ENCODE measurements at places on chromosomes 3 and 15.

DNA sequence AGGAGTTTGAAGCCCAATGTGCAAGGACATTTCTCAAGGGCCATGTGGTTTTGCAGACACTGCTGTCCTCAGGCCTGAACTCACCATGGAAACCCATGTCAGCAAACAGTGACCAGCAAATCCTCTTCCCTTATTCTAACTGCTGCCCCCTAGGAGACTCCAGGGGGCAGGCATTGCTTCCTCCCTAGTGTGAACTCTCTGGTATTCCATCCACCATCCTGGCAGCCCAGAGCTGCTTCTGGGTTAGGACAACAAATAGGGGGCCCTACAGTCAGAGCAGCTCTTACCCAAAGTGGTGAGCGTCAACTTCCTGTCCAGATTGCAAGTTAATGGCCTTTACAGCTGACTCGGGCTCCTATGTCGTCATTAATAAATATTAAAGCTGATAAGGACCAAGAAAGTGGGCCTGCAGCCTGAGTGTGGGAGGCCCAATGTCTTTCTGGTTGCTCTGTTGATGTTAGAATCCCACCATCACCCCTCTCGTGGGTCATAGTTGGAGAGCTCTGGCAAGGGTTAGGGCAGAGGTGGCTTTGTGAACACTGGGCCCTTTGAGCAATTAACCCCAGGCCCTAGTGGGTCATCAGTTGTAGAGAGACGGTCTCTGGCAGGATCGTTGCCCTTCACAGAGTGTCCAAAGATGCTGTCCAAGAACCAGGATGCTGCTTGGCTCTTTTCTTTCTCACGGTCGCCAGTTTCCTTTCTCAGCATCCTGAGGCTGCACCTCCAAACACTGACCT, 41.5 kb downstream of the TGM4 start:
- no peak for DNase-seq

GRCh38 chr3:126390751-126391150, 4.0 kb upstream of the CFAP100 start:
- no peak for DNase-seq

DNA sequence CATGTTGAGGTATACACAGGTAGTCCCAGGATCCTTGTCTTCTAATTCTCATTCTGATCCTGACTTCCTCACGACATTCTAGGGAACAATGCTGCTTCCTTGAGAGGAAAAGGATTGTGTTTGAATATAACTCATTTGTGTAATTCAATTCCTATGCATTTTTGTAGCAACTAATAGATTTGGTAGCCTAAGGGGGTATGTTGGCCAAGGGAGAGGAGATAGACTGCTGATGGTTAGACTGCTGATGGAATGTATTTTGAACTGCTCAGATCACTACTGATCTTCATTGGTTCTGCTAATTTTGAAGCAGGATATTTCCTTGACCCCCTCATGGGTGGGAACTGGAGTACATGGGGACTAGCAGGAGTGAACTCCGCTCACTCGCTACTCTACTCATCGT, 39.7 kb downstream of the RAD54L2 start:
- no peak for DNase-seq

DNA sequence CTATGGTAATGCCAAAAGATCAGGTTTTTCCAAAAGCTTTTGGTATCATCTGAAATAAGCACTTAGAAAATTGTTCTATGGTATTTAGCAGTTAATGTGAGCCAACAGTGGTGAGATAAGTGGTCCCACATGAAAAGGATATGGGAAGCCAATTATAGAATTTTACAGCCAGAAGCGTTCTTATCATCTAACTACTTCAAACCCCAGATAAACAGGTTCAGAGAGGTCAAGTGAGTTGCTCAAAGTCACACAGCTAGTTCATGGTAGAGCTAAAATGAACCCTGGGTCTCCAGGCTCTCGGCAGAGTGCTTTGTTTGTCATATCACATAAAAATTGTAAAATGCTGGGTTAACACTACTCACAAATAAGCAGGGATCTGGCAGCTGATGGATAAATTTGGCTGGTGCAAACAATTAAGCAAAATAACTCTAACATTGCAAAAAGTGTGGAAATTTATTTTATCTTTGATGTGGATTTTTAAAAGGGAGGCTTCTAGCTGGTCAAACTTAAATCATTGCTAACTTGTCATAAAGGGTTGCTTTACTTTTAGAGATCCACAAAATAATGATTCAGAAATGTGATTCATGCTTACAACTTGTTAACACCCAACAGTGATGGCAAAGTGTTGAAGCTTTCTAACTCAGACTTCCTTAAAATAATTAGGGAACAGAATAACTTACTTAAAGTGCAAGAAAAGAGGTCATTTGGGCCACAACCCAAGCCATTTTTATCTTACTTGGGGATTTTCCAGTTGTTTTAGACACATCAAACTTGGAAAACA, 202.8 kb upstream of the TBC1D5 start:
- DNase-seq, result no peak

DNA sequence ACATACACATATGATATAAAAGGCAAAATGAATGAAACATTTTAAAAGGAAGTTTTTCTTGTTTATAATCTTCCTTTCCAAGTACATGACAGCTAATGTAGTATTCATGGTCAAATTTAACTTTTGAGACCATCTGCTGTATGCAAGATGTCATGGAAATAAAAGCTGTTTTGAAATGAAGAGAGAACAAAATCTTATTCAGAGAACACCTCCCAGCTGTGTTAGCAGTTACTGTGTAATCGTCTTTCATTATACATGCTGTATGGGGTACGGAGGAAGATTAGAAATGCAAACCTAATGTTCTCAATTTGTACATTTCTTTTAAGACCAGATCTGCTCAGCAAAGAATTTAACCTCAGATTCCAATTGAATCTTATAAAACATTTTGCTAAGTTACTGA, 1182.3 kb downstream of the OTOL1 start:
- no peak for DNase-seq

DNA sequence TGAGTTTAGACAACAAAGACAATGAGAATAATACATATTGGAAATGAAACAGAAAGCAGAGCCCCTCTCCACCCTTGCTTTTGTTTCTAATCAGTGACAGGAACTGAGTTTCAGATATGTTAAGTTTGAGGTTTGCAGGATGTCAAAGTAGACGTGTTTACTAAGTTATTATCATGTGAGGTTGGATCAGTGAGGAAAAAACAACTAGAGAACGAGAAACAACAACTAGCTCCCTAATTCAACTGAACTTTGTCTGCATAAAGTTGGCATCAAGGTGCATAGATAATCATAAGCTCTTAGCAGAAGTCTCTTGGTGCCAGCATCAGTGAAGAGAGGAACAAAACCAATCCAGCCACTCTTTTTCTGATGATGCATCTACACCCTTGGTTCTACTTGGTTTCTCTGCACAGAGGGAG, 491.1 kb upstream of the NR2F2 start:
- no peak for DNase-seq

- DNase-seq, result no peak
Measured at GRCh38 chr3:55158345-55158744, 230.5 kb upstream of the LRTM1 start.

Data from activated CD4-positive, CD25-positive, alpha-beta regulatory T cell (primary cell).